ENCODE measurements at places on chromosomes 3 and 15.

GRCh38 chr3:129052675-129053074 lies 7.9 kb upstream of the GP9 start:
- no peak for DNase-seq

DNA sequence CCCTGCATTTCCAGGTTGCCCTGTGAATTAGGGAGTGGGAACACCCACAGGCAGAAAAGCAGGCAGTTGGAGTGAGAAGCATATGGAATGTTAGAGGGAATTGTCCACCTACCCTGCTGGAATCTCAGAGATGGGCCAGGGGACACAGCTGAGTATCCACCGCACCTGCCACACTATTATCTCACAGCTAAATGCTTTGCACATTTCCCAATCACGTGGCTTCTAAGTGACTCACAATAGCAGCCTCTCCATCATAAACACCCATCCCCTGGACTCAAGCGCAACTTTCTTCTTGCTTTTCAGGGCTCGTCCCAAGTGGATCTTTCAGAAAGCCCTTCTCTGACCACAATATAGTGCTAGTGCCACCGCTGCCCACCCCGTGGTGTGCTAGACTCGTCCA lies 389.0 kb upstream of the LMCD1 start:
- peak; percentile 14 for DNase-seq

GRCh38 chr15:53038655-53038941 lies 248.5 kb upstream of the ONECUT1 start:
- no peak for DNase-seq

DNA sequence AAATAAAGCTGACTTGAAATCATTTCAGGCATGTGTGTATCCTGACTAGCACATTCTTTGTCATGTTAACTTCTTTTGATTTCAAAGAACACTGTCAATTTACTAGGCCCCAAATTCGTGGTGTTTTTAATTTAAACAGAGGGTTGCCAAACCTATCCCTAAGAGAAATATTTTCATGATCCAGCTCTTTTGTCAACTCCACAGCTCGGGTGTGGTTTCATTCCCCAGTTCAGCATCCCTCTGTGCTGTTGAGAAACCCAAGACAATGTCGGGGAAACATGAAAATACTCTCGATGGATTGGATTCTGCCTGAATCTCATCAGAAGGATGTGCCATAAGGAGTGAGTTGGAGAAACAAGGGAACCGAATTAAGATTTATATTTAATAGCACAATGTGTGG lies 84.4 kb upstream of the PHLDB2 start:
- no peak for DNase-seq

DNA sequence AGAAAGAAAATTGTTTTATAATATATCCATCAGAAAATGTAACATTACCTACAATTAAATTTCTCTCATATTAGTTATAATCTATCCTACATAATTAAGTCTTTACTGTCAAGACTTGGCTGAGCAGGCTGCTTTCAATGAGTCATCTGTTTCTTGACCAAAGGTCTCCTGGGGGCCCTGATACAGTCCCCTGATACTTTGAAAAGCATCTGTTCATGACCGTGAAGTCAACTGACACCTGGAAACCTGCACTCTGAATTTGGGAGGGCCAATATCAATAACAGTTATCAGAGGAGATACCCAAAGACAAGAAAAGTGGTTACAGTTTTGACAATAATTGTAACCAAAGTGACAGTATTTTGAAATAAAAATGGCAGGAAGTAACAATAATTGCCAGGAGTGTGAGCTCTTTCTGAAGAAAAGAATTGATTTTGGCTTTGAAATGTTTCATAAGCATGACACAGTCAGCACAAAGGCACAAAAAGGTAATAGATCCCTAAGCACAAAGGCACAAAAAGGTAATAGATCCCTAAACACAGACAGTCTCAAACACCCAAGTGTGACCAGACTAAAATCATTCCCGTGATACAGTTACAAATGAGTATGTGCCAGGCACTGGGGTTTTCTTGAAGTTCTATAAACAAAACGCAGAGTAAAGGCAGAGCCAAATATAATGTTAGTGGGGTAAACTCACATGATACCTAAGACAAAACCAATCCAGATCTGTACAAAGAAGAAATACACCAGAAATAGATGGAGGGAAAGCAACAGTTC lies 260.7 kb downstream of the PLOD2 start:
- DNase-seq: no peak

DNA sequence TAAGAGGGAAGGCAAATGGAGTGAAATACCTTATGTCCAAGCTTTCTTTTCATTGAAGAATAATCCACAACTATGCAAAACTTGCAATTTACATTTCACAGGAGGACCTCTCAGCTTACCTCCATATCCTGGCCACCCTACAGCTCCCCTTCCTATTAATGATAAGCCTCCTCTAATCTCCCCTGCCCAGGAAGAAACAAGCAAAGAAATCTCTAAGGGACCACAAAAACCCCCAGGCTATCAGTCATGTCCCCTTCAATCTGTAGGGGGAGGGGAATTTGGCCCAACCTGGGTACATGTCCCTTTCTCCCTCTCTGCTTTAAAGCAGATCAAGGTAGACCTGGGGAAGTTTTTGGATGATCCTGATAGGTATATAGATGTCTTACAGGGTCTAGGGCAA lies 11.0 kb upstream of the OSBPL11 start:
- DNase-seq: no peak

- no peak for DNase-seq
These were observed 136.6 kb downstream of the TGFBR2 start for GRCh38 chr3:30742796-30743619.

DNA sequence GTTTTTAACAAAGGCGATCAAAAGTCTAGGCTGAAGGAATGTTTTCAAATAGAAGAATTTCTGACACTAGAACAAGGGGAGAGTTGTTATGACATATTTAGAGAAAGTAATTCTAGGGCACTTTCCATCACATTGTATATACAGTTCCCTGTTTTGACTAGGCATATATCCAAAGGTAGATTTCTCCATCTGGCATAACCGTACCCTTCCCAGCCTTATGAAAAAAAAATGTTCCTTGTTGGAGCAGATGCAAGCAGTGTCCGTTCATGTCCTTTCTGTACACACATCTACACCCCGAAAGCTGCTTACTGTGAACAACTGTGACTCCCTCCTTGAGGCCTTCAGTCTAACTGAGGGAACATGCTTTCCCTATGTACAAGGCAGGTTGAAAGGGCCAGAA lies 271.7 kb upstream of the GBE1 start:
- no peak for DNase-seq

GRCh38 chr15:45849136-45849535 lies 214.3 kb downstream of the SQOR start:
- no peak for DNase-seq

Data from NCI-H510A treated with DMSO at 0.1 percent for 48 hours (cell line).